ENCODE measurements at places on chromosomes 11 and 22.

DNA sequence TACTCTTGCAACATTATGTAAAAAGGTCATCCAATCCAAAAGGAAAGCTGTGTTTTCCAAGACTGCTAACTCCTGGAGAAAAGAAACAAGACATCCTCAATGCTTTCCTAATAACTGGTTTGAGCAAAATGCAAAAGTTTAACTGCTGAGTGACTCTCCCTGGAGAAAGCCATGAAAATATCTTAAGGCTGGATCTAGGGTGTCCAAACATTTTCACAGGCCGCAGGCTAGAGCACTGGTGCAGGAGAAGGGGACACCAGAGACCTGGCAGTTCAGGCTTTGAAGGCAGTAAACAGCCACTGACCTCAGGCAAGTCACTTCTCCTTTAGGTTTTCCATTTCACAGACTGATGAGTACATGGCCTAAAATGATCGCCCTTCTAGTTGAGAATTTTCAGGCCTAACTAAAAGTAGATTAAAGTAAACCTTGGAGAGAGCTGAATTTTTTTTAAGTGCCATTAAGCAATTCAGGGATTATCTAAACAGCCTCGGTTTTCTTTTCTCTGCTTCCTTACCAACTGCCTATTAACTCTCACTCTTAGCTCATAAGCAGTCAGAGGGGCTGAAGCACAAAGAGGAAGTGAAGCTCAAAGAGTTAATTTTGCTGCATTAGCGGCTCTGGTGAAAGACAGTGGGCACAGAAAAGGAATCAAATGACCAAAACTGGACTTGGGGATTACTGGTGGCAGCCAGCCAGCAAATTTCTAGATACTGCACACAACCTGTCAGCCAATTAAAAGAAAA lies 2.3 kb downstream of the CHKA start:
- no peak for DNase-seq

- peak; percentile 66 for DNase-seq
Measured at GRCh38 chr11:35927682-35928081, 16.2 kb upstream of the LDLRAD3 start.

GRCh38 chr22:50599816-50600455 lies 657 bp upstream of the MAPK8IP2 start:
- DNase-seq: no peak

DNA sequence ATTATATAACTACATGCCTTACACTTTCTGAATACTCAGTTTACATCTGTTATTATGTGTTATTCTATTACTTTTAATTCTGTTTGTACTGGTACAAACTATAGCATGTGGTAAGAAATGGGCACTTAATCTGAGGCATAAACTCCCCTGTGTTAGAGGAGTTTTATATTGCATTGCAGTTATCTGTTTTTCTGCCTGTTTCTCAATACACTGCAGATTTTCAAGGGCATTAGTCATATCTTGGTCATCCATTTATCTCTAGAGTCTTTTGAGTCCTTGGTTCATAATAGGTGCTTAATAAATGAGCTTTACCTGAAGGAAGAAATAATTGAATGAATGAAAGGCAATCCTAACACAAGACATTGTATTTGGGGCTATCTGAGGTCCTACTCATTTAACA lies 182.9 kb upstream of the CTSC start:
- DNase-seq: no peak

DNA sequence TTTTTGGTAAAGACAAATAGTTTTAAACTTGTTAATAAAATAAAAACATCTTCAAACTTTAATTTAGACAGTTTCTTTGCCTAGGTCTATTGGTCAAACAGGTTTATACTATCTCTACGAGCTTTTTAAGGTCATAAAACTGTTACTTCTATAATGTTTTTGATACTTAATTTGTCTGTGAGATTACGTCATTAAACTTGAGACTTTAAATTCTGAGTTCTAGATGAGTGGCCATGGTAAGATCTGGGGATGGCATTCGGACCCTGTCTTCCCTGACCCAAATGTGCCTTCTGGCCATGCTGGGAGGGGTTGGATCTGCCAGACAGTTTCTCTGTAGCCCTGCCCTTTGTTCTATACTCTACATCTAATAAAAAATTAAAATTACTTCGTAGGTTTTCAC lies 497.8 kb downstream of the TMEM135 start:
- DNase-seq: no peak

GRCh38 chr11:134661660-134662059 lies 249.6 kb upstream of the B3GAT1 start:
- DNase-seq: no peak

DNA sequence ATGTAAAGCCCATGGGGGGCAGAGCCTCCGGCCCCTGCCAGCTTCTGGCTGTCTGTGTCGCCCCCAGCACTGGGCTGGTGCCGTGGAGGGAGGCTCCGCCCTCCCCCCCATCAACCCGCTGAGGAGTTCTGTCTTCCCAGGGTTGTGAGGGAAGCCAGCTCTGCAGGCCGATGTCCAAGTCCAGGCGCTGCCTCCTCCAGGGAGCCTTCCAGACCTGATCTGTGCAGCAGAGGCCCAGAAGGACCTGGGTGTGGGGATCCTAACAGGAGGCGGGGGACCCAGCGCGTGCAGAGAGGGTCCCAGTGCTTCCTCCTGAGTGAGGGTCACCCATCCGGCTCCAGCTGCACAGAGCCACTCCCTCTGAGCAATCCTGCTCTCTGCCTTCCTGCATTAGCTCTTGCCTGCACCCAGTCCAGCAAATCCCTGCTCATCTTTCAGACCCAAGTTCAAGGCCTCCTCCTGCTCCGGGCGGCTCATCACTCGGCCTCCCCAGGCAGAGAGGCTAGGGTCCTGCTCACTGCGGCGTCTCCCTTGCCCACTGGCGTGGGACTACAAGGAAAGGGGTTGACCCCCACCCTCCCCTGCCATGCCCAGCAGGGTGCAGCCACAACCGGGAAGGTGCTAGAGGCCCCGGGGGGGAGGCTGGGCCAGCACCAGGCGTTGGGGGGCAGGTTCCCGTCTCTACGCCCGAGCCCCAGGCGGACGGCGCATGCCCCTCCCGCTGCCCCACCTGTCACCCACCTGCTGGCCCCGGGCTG lies 16.4 kb downstream of the PRR33 start:
- peak; percentile 43 for DNase-seq

GRCh38 chr11:13065200-13065787 lies 56.2 kb downstream of the RASSF10 start:
- DNase-seq: no peak

GRCh38 chr11:80362563-80363340 lies 921.9 kb upstream of the TENM4 start:
- no peak for DNase-seq

Data from fibroblast of the conjunctiva (primary cell).